ENCODE measurements at places on chromosomes 7 and 10.

GRCh38 chr10:70478191-70479164 lies at the start of gene PALD1:
Gene PALD1, plus strand, starts transcription at chr10:70478767. Its CDS starts 47,185 bp downstream, at chr10:70525952.
- peak; percentile 32 for DNase-seq

DNA sequence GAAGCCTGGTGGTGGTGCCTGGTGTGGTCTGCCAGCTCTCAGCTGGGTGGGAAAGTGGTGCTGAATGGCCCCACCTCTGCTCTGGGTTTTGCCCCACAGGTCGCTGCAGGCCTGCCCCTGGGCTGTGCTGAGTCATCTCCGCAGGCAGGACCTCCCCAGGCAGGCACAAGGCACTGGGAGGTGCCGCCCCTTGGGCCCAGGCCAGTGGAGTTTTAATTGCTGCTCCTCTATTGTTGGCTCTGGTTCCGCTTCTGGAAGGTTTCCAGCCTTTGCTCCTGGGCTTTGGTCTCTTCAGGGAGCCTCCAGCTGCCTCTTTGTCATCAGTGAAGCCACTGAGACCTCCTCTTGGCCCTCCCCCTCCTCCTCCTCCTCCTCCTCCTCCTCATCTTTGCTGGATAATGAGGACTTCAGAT lies 180.3 kb upstream of the GRB10 start:
- DNase-seq: no peak

DNA sequence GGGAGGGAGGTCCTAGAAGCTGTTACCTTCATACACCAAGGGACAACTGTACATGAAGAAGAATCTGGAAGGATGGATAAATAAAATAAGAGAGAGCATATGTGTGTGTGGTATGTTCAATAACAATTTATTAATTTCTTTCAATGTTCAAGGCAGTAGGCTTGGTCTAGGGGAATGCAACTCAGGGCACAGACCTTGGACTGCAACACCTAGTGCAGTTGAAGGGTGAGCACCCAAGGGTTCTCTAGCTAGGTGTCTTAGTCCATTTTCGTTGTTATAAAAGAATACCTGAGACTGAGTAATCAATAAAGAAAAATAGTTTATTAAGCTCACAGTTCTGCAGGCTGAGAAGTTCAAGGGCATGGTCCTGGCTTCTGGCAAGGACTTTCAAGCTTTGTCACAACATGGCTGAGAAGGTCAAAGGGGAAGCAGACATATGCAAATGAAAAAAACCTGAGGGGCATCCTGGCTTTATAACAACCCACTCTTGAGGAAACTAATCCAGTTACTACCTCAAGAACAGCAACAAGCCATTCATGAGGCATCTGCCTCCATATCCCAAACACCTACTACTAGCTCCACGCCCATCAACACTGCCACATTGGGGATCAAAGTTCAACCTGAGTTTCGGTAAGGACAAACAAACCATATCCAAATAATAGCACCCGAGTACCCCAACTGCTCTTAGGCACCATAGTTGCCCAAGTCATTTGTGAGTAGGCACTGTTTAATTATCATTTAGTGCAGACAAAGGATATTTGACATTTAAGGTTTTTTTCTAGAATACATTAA lies 15.7 kb upstream of the SGCE start:
- DNase-seq: no peak

DNA sequence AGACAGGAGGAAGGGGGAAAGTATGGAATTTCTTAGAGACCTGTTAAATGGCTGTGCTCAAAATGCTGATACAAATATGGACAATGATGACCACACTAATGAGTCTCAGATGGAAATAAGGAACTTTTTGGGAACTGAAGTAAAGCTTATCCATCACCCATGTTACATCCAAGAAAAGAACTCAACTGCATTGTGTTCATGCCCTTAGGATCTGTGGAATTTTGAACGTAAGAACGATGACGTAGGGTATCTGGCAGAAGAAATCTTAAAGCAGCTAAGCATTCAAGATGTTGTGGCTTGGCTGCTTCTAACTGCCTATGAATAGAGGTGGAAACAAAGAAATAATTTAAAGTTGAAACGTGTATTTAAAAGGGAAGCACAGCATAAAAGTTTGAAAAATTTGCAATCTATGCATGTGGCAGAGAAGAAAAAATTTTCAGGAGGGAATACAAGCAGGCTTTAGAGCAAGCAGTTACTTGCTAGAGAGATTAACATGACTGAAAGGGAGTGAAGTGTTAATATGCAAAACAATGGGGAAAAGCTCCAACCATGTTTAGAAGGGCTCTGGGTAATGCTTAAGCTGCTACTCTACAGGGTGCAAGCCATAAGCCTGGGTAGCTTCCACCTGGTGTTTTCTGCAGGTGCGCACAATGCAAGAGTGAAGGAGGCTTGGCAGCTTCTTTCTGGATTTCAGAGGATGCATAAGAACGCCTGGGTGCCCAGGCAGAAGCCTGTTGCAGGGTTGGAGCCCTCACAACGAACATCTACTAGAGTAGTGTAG lies 499.7 kb upstream of the SEMA3D start:
- no peak for DNase-seq

DNA sequence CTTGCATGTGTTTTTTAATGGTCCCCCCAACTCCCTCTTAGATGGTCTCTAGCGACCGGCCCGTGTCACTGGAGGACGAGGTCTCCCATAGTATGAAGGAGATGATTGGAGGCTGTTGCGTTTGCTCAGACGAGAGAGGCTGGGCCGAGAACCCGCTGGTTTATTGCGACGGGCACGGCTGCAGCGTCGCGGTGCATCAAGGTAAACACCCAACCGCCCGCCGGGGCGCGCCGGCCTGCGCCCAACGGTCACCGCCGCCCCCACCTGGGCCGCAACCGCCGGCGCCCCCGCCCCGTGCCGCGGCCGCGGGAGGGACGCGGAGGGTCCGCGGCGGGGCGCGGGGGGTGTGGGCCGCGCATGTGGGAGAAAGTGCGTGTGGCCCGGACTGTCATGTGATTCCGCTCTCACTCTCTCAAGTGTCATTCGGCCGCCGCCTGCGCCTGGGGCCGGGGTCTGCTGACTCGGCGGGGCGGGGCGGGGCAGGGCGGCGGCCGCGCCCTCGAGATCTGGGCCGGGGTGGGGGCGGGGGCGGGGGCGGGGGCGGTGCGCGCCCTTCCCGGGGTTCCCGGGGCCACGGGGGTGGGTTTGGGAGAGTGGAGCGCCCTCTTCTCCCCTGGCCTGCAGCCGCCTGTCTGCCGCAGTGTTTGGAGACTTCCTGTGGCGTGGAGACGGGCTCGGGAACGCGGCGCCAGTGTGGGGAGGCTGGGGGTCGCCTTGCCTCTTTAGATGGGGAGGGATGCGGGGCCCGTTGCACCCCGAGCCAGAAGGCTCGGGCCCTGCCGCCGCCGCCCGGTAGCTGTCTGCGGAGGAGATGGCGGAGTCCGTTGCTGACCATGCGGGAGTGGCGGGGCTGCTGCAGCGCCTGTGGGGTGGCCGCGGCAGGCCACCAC lies 817 bp downstream of the MLLT10 start:
- peak; percentile 26 for DNase-seq

DNA sequence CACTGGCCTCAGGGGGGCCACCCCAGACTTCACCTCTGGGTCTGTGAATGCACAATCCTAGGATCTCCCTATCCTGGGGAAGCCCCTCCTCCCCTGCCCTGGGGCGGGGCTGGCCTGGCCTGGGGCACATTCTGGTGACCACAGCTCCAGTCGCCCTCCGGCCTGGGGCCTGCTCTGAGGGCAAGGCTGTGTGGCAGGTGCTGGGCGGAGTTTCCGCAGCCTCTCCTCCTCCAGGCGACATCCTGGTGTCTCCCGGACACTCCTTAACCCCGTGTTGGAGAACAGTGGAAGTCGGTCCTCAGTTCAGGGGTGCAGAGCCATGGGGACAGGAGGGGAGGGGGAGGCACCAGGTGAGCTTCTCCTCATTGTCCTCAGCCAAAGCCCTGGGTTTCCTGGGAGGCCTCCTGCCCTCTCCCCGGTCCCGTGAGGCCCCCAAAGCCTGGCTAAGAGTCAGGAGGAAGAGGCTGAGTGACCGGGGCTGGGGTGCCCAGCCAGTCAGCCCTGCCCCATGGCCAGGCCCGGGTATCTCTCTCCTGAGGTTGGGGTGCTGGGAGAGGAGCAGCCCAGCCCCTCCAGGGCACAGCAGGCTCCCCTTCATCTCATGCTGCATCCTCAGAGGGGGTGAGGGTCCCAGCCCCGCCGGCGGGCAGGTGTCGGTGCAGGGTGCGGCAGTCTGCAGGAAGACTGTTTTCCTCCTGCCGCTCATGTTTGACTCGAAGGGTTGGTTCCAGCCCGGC lies 22.6 kb downstream of the UNCX start:
- DNase-seq: no peak

GRCh38 chr7:5350600-5351385 lies 68.0 kb downstream of the SLC29A4 start:
- DNase-seq: no peak

DNA sequence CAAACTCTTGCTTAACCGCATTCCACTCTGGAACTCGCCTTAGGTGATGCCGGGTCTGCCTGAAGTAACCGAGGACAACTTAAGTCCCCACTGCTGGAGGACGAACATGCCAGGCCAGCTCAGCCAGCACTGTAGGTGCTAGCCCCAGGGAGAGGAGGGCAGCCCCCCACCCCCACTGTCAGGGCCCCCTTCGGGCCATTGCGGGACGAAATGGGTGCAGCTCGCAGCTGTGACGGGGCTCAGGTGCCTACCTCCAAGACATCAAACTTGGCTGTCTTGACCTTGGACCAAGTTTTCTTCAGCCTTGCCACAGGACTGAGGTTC lies 60.4 kb downstream of the CSGALNACT2 start:
- no peak for DNase-seq

DNA sequence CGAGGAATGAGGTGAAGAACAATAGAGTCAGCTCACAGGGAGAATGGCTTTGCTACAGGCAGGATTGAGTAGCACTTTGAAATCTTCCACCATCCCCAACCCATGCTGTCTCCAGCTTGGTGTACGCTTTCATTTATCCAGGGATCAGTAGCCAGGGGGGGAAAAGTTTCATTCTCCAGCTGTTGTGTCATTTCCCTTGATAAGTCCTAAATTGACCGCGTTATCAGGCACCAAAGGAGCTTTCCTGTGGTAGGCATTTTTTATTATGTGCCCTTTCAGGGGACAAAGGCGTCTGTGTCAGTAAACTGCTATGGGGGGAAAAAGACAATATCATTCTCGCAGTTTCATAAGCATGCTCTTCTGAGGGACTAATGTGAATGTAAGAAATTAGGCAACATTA lies 106.6 kb upstream of the YAE1 start:
- no peak for DNase-seq

DNA sequence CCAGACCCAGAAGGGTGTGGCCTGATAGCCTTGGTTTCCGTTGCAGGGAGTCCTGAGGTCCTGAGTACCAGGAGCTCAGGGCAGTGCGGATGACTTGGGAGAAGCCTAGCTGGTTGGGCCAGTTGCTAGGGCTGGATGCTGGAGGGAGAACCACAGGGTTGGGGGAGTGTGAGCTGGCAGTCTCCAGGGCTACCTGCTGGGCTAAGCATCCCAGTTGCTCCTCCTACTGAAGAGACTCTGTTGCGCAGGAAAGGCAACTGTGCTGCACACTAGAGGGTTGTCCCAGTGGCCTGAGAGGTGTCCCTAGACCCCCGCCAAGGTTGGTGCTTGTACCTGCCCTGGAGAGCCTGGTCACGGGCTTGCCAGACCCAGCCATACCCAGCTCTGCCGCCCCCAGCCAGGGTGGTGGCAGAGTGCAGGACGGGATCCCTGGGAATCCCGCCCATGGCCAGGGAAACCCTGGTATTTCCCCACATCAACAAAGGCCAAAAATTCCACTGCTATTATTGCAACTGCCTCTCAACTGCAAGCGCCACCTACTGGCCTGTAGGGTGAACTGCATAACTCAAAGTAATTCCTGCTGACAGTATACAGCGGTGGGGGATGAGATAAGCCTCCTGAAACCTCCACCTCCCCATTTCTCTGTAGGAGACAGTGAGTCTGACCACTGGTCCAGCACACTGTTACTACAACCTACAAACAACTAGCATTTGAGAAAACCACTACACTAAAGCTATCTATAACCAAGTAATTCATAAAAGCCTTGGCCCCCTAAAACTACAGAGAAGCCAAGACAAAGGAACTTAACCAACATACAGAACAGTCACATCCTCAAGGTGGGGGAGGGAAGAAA lies 67.6 kb upstream of the DDC start:
- DNase-seq: peak; percentile 6

DNA sequence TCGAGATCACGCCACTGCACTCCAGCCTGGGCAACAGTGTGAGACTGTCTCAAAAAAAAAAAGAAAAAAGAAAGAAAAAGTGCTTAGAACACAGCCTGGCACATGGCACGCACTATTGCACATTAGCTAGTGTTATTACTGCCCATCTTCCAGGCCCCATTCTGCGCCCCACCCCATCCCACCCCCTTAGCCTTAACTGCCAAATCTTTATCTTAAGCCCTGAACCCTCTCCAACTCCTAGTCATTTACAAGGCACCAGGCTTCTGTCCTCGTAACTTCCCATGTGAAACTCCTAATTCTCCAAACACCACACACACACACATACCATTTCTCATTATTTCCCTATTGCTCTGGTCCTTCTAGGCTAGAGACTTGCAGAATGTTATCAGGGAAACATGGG lies 4.8 kb downstream of the FRAT2 start:
- no peak for DNase-seq

GRCh38 chr10:50576245-50576815 lies 47.4 kb downstream of the SGMS1 start:
- DNase-seq: no peak

DNA sequence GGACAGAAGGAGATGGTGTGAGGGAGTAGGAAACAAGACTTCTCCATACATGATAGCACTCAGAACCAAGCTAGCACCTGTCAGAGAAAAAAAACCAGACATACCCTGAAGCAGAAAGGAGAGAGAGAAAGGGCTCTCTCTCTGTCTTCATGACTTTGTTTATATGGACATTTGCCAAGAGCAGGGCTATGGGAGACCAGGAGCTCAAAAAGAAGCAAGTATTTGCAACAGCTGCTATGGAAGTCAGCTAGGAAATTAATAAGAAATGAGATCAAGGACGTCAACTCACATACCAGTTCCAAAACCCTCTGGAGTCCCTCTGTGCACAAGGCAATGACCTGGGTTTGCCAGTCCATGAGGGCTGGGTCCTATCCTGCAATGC lies 111.6 kb downstream of the SGMS1 start:
- DNase-seq: no peak

GRCh38 chr10:9853405-9854355 lies 1164.0 kb upstream of the CELF2 start:
- no peak for DNase-seq

DNA sequence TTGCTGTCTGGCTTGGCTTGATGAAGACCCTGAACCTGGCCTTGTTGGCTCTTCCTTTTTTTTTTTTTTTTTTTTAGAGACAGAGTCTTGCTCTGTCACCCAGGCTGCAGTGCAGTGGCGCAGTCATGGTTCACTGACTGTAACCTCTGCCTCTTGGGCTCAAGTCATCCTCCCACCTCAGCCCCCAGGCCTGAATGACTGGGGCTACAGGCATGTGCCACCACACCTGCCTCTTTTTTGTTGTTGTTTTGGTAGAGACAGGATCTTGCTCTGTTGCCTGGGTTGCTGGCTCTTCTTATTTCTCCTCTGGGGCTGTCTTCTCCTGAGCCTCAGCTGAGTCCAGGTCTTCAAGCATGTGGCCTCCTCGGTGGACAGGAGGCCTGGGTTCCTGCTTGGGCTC lies 44.7 kb downstream of the PRF1 start:
- no peak for DNase-seq

- DNase-seq: no peak
Measured at GRCh38 chr10:3398825-3399646, 226.5 kb upstream of the PITRM1 start.

- DNase-seq: no peak
Measured at GRCh38 chr10:114261076-114261475, 22.0 kb downstream of the VWA2 start.
